ENCODE measurements at places on chromosomes 7 and 10.

DNA sequence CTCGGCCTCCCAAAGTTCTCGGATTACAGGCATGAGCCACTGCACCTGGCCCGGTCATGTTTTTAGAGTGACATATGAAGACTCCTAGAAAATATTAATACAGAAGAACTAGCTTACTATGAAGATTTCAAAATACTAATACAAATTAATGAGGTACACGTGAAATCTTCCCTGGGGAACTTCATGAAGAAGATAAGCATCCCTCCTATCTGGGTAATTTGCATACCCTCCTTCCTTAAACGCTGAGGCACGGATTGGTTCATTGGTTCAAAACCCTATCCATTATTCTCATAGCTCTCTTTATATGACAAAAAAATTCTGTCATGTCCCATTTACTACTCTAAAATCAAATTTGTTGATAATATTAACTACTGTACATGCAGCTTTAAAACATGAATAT, 224.8 kb upstream of the KLF14 start:
- DNase-seq, result no peak

DNA sequence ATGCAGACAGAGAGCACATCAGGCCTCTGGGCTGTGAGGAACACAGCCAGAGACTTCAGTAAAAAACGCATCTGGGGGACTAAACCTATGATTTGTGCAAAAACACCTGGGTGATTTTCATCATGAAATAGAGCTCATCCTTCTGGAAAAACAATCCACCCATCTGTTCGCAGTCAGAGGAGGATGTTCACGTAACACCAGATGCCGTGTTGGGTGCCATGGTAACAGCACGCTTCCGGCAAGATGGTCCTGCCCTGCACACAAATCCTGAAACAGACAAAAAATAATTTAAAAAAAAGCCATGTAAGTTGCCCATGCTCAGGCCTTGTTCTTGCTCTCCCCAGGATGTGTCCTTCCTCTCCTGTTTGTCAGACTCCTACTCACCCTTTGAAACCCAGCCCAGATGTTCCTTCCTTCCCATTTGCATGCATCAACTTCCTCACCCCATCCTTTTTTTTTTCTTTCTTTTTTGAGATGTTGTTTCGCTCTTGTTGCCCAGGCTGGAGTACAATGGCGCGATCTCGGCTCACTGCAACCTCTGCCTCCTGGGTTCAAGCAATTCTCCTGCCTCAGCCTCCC, 28.3 kb upstream of the GNA12 start:
- DNase-seq, result no peak

- DNase-seq, result no peak
Observed at GRCh38 chr10:79234391-79235315, 112.6 kb upstream of the PPIF start.

GRCh38 chr10:531541-531940, 157.9 kb downstream of the DIP2C start:
- DNase-seq, result no peak

DNA sequence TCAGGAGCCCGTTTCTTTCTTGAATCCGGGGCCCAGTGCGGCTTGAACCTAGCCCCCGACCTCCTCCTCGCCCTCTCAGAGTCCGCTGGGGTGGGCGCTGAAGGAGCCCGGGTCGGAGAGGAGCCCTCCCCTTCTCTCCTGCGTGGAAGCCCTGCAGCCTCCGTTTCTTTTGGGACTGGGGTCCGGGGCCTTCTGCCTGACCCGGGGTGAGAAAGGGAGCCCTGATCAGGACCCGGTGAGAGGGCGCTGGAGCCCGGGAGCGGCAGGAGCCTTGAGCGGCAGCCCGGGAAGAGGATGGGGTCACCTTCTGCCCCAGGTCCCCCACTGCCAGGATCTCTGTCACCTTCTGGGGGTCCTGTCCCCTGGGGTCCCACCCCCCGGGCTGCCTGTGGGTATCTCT, 162.3 kb downstream of the ZNF33B start:
- no peak for DNase-seq

DNA sequence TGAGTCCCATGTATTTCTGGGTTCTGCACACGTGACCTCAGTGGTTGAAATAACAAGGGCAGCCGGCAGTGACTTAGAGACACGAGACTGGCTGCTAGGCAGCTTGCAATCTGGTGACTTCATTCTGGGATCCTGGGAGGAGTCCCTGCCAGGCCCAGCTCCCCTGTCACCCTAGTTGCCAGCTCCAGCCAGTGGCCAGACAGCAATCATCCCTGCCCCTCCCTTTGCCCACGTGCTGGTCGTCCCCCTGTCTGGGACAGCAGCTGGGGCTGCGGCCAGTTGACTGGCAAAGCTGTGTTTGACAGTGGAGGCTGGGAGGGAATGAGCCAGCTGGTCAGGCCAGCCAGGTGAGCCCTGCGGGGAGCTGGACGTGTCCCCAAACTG, 30.0 kb downstream of the ADGRA1 start:
- DNase-seq, result no peak

- no peak for DNase-seq
Observed at GRCh38 chr10:61612450-61612849, 50.3 kb upstream of the CABCOCO1 start.

- no peak for DNase-seq
Observed at GRCh38 chr7:22355620-22356009, 1.3 kb downstream of the RAPGEF5 start.

GRCh38 chr7:139883814-139884213, 54.8 kb downstream of the TBXAS1 start:
- no peak for DNase-seq

DNA sequence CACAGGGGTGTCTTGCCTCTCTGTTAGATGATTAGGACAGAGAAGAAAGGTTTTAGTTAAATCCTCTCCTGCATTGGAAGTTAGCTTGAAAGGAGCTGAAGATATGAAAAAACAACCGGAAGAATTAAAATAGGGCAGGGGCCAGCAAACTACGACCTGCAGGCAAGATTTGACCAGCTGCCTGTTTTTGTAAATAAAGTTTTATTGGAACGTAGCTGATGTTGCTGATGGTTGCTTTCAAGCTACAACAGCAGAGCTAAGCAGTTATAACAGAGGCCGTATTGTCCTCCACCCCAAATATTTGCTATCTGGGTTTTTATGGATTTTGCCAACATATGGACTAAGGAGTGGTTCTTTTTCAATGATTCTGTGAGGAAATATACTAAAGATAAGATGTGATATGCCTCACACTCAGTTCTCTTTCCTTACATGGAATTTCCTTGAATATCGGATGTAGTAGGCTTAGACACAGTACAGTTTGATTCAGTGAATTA, 568.8 kb downstream of the PHTF2 start:
- no peak for DNase-seq

GRCh38 chr7:118436663-118437062, 212.2 kb downstream of the ANKRD7 start:
- DNase-seq, result no peak

DNA sequence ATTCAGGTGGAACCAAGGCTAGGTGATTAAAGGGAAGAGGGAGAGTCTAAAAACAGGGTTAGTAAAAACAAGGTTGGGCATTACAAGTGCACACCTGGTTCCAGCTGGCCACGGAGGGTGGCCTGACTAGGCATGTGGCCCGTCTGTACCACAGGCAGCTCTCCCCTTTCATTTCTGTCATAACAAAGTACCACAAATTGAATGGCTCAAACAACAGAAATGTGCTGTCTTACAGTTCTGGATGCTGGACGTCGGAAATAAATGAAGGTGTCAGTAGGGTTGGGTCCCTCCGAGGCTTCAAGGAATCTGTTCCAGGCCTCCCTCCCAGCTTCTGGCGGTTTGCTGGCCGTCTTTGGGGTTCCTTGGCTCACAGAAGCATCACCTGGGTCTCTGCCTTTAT, 13.4 kb upstream of the WDR86 start:
- DNase-seq, result no peak

Measured in right hindlimb (tissue), 1 donor.